Cardiac septum (tissue), 1 donor: ENCODE measurements at places on chromosomes 3 and 15. TPM values are rescaled to one million over a fixed set of nuclear protein-coding genes. Genes with fewer than 3 reads are reported as not detected.

CADM2 gene
- 0.65 TPM for total RNA-seq

CCDC54 gene
- total RNA-seq: not detected

AHSG gene
- total RNA-seq: not detected

OSBPL10 gene
- 5.8 TPM for total RNA-seq

COL6A6 gene
- total RNA-seq: 0.19 TPM

DNA sequence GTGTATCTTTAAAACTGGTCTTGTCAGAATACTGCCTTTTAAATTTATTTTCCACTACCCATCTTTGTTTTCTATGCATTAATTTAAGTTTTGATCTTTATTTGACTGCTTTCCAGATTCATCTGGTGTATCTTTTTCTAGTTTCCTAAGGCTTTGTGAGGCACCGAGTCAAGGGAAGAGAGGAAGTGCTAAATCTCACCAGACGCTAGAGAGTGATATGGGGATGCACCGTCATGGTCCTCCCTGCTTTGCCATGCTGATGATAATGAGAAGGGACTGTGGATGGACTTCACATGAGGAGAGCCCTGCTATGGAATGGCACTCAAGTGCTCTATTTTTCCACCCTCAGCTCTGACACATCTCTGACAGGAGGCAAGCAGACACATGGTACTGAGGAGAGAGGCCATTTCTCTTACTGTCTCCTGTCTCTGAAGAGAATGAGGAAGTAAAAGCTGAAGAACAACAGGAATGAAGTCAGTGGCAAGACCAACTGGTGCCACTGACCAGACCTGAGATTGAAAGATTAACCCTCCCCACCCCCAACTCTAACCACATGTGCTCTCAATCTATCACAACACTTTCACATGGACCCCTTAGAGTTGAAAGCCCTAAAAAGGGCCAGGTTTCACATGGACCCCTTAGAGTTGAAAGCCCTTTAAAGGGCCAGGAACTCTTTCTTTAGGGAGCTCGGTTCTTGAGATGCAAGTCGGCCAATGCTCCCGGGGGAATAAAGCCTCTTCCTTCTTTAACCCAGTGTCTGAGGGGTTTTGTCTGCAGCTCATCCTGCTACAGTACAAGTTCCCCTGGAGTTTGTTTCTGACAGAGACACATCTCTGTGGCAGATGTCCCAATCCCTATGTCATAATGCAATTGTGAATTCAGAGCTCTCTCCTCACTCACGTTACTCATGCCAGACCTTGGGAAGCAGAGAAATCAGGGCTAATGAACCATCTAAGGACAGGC lies at the start of gene IQCF2:
TSS of gene IQCF2 (plus strand) at position 913 of the 963 bp plus-strand sequence. CDS start 52 bp downstream, outside the sequence.
- DNase-seq: no peak

DNA sequence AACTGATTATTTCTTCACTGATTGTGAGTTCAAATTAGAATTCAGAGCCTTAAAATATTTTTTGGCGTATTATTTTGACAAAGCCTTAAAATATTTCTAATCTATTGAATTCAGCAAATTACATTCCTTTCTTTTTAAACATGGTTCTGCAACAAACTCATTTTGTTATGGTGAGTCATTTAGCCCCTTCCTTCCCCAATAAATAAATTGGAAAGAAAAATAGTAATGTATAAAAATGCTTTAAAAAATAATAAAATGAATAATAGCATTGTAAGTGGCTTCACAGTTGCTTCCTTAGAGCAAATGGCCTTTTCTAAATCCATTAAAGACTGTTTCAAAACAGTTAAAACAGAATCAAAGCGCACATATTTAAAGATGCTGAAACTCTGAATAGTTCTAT lies 12.1 kb downstream of the CSNK1G1 start:
- no peak for DNase-seq

DNA sequence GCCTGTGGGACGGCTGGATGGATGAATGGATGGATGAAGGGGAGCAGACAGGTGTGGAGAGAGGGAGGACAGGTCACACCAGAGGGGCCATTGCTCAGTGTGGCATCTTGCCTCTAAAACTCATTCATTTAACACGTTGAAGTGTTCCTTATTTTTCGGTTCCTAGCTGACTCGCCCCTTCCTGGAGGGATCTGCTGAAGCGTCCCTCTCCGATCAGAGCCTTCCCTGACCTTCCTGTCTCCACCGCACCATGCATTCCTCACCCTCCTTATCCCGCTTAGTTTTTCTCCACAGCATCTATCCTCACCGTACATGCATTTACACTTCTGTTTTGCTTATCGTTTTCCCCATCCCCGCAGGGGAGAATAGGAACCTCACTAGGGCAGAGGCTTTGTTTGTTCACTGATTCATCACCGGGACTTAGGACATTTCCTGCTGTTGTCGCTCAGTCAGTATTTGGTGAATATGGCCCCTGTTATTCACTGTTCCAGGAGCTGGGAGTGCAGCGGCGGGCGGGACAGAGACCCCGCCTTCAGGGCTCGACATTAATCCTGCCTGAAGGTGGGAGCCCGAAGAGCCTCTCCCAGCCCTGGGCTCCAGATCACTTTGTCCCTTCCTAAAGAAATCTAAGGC lies 32.0 kb downstream of the FOXL2 start:
- no peak for DNase-seq

DNA sequence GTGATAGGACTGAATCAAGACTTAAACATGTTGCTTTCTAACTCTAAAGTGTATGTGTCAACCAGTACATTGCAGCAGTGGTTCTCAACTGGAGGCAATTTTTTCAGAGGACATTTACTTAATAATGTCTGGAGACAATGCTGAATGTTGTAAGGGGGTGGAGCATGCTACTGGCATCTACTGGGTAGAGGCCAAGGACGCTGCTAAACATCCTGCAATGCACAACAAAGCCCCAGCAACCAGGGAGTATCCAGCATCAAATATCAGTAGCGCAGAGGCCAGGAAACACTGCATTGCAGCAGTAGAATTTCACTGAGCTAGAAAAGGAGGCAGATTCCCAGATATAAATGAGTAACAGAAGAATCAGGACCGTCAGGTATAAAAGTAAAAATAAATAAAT lies 79.8 kb upstream of the GRM7 start:
- no peak for DNase-seq

DNA sequence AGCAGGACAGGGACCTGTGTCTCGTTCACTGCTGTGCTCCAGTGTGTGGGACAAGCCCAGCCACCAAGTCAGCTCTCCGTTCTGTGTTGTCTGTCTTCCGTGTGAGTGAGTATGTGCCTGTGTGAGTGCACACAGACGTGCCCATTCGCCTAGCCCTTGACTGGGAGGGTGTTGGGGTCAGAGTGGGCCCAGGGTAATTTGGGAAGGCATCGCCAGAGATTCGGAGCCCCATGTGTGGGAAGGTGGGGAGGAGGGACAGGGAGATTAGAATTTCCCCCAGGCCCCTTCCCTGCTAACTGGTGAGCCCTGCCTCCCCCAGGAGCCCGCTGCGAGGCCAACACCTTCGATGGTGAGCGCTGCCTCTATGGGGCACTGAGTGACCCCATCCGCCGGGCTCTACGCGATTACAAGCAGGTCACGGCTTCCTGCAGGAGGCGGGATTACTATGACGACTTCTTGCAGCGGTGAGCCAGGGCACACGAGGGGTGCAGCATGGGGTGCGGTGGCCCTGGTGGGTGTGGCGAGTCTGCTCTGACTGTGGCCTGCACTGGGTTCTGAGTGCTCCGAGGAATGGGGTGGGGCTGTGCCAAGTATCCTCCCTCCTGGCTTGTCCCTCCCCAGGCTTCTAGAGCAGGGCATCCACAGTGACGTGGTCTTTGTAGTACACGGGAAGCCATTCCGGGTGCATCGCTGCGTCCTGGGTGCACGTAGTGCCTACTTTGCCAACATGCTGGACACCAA lies 3.1 kb downstream of the ABTB1 start:
- DNase-seq: peak; percentile 41

GRCh38 chr3:188006726-188007393 lies 147.1 kb upstream of the LPP start:
- DNase-seq: peak; percentile 82

DNA sequence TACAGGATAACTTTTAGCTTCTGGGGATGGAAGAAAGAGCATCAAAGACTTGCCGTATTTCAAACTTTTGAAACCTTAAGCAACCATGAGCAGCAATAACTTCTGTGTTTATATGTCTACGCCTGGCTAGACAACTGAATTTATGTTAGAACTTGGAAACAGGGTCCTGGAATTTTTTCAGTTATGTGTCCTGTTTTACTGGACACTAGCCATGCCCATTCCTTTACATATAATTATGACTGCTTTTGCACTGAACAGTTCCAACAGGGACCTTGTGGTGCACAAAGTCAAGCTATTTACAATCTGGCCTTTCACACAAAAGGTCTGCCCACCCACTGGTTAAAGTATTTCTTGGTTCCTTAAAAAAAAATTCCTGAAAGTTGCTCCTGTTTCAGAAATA lies 37.1 kb downstream of the TJP1 start:
- DNase-seq: no peak

- DNase-seq: no peak
These were observed 16.0 kb upstream of the CCNL1 start for GRCh38 chr3:157175691-157176507.

DNA sequence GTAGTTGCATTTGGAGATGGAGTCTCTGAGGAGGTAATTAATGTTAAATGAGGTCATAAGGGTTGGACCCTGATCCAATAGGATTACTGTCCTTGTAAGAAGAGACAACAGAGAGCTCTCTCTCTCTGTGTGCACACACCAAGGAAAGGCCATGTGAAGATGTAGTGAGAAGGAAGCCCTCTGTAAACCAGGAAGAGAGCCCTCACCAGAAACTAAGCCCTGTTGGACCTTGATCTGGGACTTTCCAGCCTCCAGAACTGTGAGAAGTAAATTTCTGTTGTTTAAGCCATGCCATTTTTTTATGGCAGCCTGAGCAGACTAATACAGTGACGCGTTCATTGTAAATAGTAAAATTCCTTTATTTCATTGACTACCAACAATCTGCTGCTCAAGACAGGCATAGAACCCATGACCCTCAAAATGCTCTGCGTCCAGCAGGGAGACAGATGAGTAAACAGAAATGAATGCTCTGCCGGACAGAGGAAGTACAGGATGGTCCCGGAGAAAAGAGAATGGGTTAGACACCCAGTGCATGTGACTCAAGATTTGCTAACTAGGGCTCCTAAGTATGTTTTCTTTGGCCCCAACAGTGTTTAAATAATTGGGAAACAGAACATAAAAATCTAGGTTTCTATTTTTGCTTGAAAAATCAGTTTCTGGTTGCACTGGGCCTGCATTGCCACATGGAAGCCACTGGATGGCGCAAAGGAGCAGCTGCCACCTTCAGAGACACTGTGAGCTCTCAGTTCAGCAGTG lies 37.9 kb upstream of the TNFAIP8L3 start:
- DNase-seq: no peak

DNA sequence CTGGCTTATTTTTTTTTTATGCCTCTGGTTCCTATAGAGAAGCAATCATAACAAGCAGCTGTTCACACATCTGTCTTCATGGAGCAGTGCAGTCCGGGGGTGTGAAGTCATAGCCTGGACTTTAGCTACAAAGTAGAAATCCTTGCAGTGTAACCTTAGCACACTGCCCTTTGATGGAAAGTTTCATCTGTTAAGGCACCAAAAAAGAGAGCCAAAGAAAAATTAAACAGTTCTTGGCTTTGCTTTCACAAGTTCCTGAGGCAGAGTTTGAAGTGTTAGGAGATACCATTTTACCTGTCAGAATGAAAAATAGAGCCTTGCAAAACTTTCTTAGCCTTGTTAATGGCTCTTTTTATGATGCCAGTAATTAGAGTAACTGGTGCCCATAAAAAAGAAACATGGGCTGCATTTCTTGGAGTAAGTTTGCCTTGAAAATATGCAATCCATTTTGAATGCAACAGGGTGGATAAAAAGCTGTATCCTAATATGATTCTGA lies 84.1 kb downstream of the PIK3R4 start:
- no peak for DNase-seq

DNA sequence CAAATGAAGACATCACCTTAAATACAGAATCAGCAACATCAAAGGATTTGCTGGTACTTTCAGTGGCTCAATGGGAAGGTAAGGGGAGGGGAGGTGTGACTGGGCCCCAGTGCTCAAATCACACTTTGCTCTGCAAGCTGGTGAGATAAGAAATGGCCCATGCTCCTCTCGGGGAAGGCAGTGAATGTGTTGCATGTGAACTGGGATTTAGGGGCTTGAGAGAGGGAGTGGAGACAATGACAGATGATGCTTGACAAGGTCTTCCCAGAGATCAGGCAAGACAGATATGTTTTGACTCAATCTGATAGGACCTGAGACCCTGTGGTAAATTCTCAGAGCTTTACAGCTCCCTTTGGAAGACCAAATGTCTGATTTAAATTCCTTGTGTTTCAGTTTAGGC lies 233.0 kb upstream of the PROK2 start:
- no peak for DNase-seq

DNA sequence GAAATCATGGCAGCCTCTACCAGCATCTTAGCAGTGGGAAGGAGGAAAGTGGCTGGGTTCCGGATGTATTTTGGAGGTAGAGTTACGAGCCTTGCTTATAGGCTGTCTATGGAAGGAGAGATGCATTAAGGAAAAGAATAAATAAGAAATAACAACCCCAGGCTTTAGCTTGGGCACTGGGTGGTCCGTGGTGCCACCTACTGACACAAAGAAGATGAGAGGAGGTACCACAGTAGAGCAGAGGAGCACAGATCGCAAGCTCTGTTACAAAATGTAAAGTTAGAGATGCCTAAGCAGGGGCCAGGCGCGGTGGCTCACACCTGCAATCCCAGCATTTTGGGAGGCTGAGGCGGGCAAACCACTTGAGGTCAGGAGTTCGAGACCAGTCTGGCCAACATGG lies 74.8 kb downstream of the TMEM39A start:
- no peak for DNase-seq

DNA sequence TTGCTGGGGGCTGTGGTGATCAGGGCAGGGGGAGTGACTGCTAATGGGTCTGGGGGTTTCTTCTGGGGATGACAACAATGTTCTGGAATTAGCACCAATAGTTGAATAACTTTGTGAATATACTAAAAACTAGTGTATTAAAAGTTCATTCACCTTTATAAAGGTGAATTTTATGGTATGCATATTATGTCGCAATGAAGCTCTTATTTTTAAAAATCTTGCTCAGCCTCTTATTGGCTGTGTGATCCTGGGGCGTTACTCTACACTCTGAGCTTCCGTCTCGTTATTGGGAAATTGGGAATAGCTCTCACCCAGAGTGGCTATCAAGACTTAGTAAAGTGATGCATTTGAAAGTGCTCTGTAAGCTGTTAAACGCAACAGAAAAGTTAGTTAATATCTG lies 105.3 kb downstream of the SEC22A start:
- no peak for DNase-seq

DNA sequence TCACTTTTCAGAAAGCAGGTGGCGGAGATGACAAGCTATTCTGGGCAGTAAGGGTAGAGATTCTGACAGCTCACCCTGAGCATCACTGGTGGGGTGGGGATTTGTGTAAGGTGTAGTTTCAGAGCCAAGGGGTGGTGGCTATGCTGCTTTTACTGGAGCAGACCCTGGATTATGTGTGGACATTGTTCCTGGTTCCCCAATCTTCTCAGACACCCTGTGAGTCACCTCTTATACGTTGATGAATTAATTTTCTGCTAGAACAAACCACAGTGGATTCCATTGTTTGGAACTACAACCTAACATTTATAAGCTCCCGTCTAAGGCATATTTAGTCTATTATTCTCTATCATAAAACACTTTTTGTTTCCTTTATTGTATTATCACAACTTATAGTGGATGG lies 169.5 kb upstream of the COL8A1 start:
- DNase-seq: no peak

GRCh38 chr3:136437043-136437442 lies 186.9 kb downstream of the PCCB start:
- DNase-seq: no peak

GRCh38 chr3:136142592-136142991 lies 53.5 kb downstream of the MSL2 start:
- no peak for DNase-seq
